CD8-positive, alpha-beta memory T cell (primary cell): ENCODE measurements at places on chromosomes 5 and 9. TPM values are rescaled to one million over a fixed set of nuclear protein-coding genes. Genes with fewer than 3 reads are reported as not detected.

Gene LHX3
- total RNA-seq: not detected

DNA sequence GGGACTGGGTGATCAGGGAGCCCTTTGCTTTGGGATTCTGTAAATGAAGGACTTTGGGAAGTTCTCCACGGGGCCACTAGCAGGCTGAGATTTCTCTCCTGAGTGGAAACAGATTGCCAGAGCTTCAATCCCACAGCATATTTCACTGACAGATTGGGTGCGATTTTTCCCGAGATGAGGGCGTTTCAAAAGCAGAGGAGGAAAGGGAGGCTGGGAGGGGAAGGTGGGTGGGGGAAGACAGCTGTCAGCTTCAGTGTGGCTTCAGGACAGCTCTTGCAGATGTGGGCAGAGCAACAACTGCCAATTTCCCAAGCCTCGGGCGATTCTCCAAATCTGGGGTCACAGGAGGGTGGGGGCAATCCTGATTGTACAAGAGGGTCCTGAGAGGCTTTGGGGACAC is 258.5 kb upstream of the ADRA1B start:
- DNase-seq: no peak

- DNase-seq: no peak
These were observed 39.2 kb downstream of the INSL6 start for GRCh38 chr9:5146241-5146640.

DNA sequence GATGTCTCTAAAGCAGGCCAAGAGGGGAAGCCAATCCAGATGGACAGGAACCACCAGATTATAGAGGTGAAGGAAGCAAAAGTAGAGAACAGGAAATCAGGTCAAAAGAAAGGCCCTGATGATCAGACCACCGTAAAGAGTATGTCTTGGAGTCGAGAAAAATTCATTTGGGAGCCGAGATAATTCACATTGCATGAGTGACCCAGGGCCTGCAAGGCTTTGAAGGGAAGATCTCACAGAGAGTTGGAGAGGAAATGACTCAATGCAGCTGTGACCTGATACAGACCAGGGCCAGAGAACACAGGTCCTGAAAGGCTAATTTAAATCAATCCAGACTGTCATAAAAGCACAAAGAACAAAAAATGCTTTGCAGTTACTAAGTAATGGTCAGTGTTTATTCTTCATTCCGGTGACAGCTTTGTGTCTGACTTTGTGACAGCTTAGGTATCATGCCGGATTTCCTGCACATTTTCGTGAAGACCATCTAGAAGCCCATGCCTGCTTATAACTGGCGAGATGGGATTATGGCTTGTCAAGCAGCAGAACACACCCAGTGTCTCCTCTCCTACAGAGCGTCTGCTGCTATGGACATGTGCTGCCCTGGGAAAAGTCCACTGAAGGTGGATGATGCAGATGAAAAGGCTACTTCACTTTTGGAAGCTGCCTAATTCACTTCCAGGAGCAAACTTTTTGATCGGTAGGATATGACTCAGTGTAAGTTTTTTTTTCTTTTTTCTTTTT is 5.8 kb upstream of the ACTBL2 start:
- no peak for DNase-seq

DNA sequence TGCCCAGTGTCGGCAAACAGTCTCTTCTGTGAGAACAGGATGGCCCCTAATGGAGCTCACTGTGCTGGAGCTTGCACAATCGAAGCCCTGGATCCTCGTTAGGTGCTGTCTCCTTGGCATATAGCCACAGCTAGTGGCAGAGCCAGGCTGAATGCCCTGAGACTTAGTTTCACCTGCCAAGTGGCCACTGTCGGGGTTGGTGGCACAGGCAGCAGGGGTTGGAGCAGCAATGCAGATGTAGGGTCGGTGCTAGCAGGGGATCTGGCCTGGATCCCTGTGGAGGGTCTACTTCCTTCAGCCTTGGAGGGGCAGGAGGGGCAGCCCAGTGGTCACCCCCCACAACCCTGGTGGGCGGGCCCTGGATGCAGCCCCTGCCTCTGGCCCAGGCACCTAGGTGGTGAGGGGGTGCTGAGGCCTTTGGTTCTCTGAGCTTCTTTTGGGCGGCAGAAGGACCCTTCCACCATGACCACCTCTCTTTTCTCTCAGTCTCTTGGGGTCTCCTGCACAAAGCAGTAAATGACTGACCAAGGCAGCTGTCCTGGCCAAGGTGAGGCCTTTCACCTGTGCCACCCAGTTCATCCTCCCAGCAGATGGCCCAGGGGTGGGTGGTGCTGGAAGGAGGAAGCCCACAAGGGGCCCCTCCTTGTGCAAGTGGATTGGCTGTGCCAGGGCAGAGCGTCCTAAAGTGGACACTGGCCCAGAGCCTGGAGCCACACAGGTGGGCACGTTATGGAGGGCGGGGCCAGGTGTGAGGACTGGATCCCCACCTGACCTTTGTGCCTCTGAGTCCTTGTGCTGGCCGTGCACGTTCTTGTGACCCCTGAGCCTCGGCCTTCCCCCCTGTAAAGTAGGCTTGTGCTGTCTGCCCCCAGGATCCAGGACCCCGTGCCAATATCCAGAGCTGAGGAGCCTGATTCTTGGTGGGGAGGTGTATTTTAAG is 44.8 kb downstream of the PHF2 start:
- DNase-seq: no peak

GRCh38 chr9:92737216-92737606 is 27.4 kb downstream of the BICD2 start:
- no peak for DNase-seq

DNA sequence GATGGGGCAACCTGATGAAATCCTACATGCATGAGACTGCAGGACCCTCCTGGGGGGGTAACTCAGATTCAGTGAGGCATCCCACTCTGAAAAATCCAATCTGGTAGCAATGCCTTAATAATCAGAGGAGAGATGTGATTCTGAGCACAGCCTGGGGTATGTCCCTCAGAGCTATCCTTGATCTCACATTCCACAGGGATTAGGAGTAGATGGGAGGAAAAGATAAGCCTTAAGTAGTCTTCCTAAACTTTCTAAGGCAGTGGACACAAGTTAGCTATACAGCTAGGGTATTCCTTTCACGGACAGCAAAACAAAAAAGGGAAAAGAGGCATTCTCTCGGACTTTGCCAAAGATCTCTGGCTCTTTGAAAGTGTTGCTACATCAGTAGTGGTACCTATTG is 3.9 kb upstream of the SPATA9 start:
- no peak for DNase-seq

DNA sequence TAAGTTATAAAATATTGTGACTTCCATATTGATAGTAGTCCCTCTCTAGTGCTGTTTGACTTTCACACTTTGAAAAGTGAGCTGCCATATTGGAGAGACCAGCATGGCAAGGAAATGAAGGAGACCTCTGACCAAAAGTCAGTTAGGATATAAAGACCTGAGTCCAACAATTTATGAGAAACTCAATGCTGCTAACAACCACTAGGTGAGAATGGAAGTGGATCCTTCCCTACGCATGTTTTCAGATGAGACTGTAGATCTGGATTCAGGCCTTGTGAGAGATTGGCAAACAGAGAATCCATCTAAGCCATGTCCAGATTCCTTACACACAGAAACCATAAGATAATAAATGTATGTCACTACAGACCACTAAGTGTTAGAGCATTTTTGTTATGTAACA is 81.6 kb downstream of the CTNND2 start:
- no peak for DNase-seq
